Activated T-helper 1 cell treated with anti-CD3 and anti-CD28 coated beads, Interleukin-2, amount 50 U/mL, for 16 hours (primary cell): ENCODE measurements at places on chromosomes 13 and 19.

DNA sequence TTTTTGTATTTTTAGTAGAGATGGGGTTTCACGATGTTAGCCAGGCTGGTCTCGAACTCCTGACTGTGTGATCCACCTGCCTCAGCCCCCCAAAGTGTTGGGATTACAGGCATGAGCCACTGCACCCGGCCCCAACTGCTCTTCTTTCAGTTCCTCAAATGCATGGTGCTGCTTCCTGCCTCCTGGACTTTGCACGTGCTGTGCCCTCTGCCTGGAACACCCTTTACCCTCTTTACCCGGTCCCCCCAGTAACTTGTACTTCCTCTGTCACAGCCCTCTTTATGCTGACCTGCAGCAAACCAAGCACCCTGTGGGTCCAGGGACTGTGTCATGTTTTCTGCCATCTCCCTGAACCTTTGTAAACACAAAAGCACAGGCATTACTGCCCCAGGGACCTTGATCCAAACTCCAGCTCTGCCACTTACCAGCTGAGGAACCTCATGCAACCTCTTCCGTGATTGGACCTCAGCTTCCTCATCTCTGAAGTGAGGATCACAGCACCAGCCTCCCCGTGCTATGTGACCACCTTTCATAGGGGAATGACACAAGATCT lies 3.8 kb downstream of the BLVRB start:
- DNase-seq = no peak

DNA sequence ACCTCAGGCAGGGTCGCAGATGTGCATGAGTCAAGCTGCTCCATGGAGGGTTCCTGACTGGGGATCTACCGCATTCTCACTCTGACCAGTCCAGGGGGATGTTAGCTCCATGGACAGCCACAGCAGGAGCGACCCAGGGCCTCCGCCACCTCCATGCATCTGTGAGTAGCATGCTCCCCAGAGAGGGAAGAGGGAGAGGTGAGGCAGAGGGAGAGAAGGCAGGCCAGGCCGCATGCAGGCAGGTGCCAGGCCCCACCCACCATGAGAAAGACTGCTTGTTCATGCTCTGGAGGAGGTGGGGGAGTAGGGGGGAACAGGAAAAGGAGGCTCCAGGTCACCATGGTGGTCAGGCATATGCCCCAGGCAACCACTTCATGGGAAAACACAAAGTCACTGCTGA lies 20.3 kb downstream of the TUBA3C start:
- no peak for DNase-seq

GRCh38 chr19:34269968-34270621 lies 15.7 kb downstream of the GARRE1 start:
- DNase-seq = peak; percentile 50

DNA sequence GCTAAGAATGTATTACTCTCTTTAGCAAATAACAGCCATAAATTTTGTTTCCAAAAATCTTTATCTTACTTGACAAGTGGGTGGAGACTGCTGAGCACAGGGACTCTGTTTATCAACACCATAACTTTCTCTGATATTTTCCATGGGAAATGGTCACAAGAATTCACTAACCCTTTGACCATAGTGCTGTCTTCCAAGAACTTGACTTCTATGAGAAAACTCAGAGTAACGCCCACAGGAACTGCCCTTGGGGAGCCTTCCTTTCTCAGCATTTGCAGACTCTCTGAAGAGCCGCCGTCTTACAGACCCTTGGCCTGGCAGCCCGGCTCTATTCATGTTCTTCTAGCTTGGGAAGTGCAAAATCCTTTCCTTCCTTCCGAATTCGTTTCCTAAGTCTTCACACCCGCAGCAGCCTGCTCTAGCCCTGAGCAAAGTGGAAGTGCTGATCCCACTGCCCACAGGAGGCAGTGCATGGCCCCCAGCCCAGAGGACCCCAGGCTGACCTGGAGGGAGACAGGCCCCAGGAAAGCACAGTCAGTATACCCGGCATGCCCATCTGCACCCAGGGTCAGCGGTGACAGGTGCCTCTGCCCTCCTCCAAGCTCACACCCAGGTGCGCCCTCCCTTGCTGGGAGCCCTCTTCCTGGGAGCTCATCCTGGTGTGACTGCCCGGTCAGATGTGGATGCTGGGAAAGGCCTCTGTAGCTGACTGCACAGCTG lies 10.2 kb downstream of the GAS6 start:
- no peak for DNase-seq

GRCh38 chr19:7257148-7258040 lies 36.8 kb downstream of the INSR start:
- DNase-seq = no peak

GRCh38 chr19:43798546-43799409 lies 3.5 kb downstream of the LYPD5 start:
- DNase-seq = peak; percentile 45

- no peak for DNase-seq
Observed at GRCh38 chr13:79084802-79085424, 321.1 kb downstream of the RBM26 start.

DNA sequence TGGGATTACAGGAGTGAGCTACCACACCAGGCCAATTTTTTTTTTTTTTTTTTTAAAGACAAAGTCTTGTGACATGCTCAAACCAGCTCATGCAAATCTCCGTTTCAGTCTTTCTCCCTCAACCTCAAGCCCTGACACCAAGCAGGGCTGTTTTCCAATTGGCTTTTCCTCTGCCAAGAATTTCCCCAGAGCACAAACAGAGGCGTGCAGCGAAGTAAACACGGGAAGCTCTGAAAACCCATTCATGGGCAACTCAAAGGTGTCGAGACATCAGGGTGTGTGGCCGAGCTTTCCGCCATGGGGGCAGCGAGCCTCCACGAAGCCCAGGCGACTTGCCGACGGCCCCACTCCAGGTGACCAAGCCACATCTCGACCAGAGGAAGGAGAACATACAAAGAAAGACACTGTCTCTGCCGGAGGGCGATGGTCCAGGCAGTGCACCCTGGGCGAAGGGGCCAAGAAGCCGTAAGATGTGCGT lies 70.0 kb downstream of the INSR start:
- DNase-seq = no peak

- DNase-seq = no peak
Observed at GRCh38 chr13:113539176-113539575, 45.4 kb upstream of the TFDP1 start.

DNA sequence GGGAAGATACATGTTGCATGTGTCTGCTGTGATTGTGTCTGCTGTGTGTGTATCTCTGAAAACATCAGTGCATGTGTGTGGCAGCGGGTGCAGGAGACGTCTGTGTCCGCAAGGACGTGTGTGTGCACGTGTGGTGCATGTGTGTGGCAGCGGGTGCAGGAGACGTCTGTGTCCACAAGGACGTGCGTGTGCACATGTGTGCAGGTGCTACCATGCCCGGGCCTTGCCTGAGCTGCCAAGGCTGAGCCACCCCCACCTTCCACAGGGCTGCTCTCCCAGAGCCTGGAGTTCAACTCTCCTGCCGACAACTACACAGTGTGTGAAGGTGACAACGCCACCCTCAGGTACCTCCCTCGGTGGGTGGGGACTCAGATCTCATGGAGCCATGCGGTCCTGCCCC lies 10.4 kb downstream of the IGLON5 start:
- DNase-seq = no peak

GRCh38 chr13:46654951-46655350 lies 102.0 kb downstream of the LRCH1 start:
- DNase-seq = no peak

DNA sequence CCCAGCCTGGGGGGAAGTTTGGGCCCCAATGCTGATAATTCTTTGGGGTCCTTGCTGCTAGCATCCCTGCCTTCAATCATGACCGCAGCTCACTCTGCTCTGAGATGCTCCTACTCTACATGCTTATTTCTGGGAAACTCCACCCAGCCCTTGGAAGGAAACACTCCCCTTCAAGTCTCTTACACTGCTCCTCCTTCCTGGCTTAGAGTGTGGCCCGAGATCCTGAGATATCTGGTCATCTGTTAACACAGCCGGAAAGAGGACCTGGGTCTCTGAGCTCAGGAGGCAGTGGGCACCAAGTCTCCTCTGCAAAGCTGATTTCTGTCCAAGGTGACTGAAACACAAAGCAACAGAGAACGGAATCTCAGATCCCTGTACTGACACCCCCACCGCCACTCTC lies 33.0 kb downstream of the CYP4F2 start:
- DNase-seq = no peak

GRCh38 chr19:42095814-42096230 lies 19.9 kb downstream of the ZNF574 start:
- DNase-seq = no peak

- DNase-seq = no peak
Observed at GRCh38 chr19:6233827-6234511, 45.8 kb downstream of the MLLT1 start.

- DNase-seq = no peak
Observed at GRCh38 chr19:13917888-13918406, 11.9 kb downstream of the CC2D1A start.
